Right renal pelvis (tissue), 4 donors: ENCODE measurements at places on chromosomes 3 and 15.

DNA sequence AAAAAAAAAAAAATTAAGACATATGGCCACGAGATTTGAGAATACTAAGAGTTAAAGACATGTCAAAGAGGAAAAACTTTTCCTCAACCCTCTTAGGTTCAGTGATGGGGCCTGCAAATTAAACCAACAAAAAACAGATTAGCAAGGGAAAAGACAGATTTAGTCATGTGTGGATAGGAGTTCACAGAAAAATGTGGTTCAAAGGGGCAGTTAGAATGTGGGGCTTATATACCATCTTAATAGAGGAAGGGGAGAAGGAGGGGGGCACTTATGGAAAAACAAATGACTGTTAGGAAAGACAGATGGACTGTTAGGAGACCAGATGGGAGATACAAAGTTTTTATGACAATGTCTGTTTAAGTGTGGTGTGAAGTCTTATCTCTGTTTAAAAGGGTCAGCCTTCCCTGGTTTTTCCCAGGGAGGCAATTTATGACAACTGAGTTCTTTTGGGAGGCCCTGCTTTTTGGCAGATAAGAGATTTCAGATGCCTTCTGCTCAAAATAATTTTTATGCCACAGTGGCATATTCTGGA lies 68.7 kb upstream of the FURIN start:
- no peak for DNase-seq

DNA sequence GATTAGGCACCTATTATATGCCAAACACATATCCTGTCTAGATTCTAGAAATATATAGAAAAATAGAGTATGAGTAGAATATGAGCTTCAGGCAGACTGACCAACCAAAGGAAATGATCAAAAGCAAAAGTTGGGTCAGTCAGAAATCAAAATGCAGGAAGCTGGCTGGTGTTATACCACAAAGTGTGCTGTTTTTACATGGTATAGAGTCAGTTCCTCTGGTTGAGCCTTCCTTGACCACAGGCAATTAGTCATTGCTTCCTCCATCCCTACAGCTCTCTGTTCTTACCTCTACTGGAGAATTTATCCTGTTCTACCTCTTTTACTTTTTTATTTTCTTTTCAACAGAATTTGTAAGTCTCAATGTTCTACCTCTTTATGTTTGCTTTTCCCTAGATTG lies 149.8 kb downstream of the TMCO5A start:
- DNase-seq: no peak

- no peak for DNase-seq
These were observed 23.2 kb downstream of the PLXND1 start for GRCh38 chr3:129583289-129583688.

DNA sequence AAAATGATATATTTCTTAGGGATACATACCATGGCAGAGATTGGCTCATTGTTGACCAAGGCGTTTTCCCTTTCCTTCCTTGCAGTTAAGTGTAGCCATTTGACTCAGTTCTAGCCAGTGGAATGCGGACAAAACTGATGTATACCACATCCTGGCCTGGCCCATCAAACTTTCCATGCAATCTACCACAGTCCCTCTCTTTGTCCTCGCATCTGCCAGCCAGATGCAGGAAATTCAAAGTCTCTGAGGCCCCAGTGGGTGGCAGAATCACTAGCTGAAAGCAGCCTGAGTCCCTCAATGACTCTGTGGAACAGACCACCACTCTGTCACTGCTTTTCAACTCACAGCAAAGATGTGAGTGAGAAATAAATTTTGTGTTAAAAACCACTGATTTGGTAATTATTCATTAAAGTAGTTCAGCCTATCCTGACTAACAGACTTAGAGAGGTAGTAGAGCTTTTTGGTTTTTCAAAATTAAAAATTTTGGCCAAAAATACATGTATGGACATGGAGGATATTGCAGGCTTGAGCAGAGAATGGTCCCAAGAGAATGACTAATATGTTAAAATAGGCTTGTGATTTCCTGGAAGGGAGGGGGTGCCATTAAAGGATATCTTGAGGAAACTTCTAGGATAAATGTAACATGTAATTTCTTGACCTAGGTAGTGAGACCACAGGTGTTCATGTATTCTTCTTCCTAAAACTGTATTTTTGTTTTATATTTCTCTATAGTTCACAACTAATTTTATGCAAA lies 10.9 kb downstream of the LRRFIP2 start:
- no peak for DNase-seq

GRCh38 chr15:72861354-72861910 lies 77.9 kb upstream of the ADPGK start:
- no peak for DNase-seq
